ENCODE measurements at places on chromosomes 12 and 14.

DNA sequence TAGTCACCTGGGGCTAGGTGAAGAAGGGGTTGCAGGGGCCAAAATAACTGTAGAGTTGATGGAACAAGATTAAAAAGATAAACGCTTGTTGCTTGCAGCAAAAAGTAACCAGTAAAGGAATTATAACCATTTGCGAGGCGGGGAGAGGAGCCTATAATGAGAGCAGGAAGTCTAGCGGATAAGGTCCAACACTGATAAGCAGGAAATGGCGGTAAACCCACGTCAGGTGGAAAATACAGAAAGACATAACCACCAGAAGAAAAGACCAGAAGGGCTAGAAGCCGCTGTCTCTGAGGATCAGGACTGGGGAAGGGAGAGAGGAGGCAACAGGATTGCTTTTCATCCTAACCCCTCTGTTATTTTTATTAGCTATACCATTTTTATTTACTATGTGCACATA, 303.3 kb downstream of the DPF3 start:
- no peak for DNase-seq

DNA sequence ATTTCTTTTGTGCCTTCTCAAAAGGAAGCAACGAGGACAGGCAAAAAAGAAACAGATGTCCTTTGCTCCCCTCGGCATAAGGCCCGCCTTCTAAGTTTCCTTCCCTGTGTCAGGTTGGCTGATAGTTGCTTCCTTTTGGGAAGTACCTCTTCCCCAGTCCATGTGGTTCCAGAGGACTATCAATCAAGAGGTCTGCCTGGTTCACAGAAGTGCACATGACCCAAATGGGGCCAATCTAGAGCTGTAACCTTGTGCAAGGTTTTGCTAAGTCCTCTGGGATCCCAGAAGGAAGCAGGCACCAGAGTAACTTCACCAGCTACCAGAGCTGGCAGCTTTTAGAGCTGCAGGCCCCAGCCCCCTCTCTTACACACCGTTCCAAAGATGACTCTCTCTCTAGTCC, 42.6 kb downstream of the TMEM63C start:
- DNase-seq: no peak

DNA sequence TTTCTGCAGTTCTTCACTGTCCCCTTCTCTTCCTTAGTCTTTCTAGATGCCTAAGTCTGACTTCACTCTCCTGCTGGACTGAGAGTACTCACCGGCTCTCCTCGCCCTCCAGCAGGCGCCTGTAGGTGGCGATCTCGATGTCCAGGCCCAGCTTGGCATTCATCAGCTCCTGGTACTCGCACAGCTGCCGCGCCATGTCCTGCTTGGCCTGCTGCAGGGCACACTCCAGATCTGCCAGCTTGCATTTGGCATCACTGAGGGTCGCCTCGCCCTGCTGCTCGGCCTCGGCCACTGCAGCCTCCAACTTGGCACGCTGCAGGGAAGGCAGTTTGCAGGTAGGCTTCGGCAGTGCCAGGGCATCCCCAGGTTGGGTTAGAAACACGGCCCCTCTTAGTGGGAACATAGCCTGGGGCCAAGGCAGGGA, 5.2 kb downstream of the KRT84 start:
- no peak for DNase-seq

DNA sequence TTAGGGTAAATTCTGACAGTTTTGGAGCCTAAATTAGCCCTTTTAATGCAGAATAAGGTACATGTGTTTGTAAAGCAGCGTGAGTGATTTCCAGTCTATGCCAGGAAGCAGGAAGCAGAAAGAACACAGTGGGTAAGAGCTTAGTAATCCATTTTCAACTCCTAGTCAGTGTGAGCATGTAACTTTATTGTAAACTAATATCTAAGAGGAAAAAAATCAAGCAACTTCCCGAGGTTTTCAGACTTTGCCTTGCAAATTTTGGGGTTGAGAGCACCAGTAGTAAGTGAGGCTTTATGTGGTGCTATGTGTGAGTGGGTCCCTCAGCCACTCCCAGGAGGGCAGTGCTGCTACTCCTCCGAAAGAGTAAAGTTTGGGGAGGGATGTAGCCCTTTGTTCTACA, 2.9 kb downstream of the CIPC start:
- no peak for DNase-seq

DNA sequence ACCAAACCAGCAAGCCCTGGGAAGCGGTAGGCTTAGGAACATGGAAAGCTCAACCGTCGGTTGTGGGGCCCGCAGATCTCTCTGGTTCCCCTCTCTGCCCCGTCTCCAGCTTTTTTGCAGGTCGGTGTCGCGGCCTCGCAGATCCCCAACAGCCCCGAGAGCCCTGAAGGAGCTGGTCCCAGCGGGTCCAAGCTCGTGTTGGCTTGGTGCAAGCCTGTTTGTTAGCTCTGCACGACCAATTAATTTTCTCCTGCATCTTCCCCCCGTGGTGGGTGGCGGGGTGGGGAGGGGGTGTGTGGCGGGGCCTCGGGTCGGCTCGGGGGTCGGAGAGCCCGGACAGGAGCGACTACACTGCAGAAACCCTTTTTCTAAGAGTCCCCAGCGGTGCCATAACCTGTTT, 449 bp upstream of the SLC24A4 start:
- DNase-seq: no peak

- DNase-seq: no peak
Observed at GRCh38 chr14:75812622-75813021, 151.6 kb downstream of the TTLL5 start.

GRCh38 chr12:109833307-109834189, at the start of gene TRPV4:
Gene TRPV4 (minus strand): TSS chr12:109833398. CDS start chr12:109814796, 18,602 bp downstream.
- DNase-seq: no peak

DNA sequence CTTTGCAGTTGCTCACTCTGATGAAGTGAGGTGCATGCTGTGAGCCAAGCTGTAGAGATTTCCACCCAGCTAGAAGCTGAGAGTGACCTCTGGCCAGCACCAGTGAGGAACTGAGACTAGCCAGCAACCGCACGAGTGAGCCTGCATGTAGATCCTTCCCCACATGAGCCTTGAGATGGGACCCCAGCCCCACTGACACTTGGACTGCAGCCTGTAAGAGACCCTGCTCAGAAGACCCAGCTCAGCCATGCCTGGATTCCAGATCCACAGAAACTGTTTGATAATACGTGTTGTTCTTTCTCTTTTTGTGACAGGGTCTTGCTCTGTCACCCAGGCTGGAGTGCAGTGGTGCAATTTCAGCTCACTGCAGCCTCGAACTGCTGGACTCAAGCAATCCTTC, 229.2 kb downstream of the GLT1D1 start:
- DNase-seq: no peak

- no peak for DNase-seq
Observed at GRCh38 chr12:65934480-65935115, 110.3 kb downstream of the HMGA2 start.

GRCh38 chr12:128707488-128707887, 116.3 kb downstream of the SLC15A4 start:
- no peak for DNase-seq

DNA sequence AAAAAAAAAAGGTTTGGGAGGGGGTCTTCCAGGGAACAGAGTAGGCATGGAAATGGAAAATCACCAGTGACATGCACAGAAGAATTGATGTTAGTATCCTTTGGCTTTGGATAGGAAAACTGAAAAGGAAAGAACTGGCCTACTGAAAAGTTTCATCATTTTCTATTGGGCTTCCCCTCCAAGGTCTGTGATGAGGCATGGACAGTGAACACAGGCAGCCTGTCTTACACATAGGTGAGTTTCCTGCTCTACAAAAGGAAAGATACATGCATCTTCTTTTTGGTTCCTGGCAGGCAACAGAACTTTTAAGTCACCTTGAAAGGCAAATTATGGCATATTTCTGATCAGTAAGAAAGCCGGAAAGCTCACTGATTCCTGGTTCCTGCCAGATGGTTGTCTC, 5.8 kb downstream of the BMAL2 start:
- DNase-seq: no peak

DNA sequence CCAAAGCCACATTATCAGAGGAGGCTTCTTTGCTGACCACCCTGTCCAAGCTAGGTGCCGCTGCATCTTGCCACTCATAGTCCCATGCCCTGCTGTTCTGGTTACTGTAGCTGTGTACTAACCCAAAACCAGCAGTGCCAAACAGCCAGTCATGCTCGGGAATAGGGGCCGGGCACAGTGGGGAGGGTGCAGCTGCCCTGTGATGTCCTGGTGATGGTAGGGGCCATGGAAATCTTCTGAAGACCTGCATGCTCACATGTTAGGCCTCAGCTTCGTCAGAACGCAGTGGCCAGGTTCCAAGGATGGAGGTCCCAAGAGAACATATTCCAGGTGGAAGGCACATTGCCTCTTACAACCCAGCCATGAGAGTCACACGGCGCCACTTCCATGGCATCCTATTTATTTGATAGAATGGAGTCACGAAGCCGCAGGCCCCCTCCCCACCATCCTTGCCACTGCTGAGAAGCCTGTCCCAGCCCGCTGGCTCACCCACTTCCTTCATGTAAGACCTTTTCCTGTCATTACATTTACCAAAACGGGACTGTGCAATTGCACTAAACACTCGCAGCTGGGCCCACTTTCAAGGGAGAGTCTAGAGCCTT, 48.5 kb downstream of the FAM222A start:
- DNase-seq: no peak

DNA sequence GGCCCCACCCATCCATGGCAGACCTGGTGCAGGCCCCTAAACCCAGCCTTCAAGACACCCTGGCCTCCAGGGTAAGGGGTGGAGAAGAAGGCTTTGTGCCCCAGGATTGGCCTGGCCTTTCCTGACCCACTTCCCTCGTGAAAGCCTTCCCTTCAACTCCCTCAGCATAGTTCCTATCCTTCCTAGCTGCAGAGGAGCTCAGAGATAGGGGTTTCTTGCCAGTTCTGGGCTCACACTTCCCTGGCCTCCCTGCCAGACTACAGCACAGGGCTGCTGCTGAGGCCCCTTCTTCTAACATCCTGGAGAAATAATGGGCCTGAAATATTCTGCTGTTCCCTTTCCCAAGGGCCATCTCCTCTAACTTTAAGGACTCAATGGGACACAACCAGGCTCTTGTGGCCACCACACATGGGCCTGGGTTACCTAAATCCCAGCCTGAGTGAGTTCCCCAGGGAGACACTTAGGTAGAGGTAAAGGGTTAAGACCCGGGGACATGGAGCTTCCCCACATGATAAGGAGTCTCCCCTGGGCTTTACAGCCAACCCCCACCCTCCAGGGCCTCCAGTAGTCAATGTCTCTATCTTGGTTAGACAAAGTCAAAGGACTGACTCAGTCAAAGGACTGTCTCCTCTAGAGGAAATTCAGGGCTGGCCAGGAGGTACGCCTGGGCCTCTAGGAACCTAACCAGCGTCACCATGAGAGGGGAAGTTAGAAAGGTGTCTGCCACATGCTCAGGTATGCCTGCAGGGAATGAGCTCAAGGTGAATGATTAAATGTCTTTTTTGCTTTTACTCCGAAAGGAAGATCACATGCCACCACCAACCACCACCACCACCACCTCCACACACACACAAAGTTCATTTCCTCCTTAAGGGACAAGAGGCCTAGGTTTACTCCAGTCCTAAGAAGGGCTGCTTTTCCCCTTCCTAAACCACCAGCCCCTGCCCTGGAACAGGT, 7.1 kb downstream of the ZFP36L1 start:
- peak; percentile 66 for DNase-seq

DNA sequence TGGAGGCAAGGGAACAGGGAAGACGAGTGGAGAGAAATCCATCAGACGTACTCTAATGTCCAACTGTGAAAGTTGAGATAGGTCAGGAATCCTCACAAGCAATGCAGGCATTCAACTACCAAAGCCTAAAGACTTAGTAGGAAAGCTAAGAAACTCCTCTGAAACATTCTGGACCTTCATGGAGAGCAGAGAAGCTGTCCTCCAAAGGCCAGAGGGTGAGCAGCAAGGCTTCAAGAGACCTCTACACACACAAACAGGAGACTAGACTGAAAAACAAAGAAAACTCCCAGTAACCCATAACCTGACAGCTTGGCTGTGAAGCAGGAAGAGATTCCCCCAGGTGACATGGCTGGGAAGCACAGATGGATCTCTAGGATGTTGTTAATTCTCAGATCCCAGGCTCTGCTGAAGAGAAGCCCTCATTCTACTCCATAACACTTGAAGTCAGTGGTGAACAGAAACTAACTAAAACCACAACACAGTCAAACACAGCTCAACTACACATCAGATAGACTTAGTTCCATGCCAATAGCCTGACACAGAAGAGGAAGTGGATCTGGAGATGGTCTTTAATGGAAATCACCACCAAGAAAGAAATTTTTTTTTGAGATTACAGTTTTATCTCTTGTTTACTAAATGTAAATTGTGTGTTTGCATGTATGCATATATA, 23.2 kb upstream of the LYZ start:
- DNase-seq: no peak

DNA sequence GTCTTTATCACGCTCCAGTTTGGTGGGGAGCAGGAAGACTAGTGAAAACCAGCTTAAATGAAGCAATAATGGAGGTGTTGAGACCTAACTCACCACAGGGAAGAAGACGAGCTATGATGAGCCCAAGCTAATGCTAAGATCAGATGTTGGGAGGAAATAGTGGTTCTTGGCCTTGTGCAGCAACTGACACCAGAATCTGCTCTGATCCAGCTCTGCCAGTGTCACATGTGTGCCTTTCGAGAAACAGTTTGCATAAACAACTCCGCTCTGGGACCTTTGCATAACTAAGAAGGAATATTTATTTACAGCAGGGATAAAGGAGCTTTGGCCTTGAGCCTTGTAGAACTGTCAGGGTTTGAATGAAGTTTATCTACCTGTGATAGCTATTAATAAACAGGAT, 369.4 kb upstream of the CCDC196 start:
- no peak for DNase-seq

GRCh38 chr12:148676-149416, 65.1 kb downstream of the SLC6A12 start:
- DNase-seq: no peak

- DNase-seq: no peak
Observed at GRCh38 chr12:118590406-118591150, 214.2 kb downstream of the SUDS3 start.

DNA sequence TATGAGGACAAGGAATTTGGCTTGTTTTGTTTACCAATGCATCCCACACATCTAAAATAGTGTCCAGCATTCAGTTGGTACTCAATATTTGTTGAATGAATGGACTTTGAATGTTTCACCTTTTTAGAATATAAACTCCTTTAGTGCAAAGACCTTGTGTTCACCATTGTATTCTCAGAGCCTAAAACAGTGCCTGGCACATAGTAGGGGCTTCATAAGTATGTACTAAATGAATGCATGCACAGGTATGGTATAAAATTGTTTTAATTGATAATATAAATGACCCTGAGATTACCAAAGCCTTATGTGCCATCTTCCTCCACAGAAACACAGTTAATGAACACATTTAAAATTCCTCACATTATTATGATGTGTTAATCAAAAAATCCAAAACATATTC, 5.0 kb upstream of the NFYB start:
- no peak for DNase-seq

- DNase-seq: peak; percentile 22
Observed at GRCh38 chr12:22518998-22519397, 25.3 kb downstream of the C2CD5 start.

- DNase-seq: no peak
Observed at GRCh38 chr12:67489007-67489406, 159.5 kb upstream of the DYRK2 start.

- DNase-seq: peak; percentile 30
Observed at GRCh38 chr12:64392221-64392620, 1.7 kb upstream of the C12orf56 start.
